Activated effector memory CD4-positive, alpha-beta T cell treated with Interleukin-2 at 50 U/mL for 16 hours (primary cell): ENCODE measurements at places on chromosomes 5 and 9.

GRCh38 chr5:120139039-120139438 is 325.1 kb upstream of the PRR16 start:
- DNase-seq = no peak

GRCh38 chr9:277601-278295 is 63.1 kb downstream of the DOCK8 start:
- DNase-seq = no peak

- DNase-seq = no peak
These were observed 3.3 kb downstream of the MEF2C start for GRCh38 chr5:88879724-88880123.

DNA sequence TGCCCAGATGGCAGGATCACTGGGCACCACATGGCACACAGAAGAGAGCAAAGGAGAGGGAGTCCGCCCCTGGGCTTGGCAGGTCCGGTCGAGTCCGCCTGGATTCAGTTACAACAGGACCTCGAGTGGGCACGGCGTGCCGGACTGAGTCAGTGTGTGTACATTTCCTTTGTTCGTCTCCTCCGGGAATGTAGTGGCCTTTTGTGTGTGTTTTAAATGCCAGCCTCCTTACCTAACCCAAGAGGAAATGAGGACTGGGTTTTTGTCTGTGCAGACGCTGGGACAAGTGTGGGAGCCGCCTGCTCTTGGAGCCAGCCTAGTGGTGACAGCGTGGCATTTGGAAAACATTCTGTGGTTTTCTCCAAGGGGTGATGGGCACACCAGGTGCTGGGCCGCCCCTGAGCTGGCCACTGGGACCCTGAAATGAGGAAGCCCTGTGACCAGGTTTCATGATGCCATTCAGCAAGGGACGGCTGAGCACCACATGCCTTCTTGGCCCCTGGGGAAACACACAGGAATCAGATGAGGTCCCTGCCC is 9.6 kb downstream of the NEK6 start:
- DNase-seq = no peak

- DNase-seq = no peak
These were observed 1.7 kb downstream of the TRAF1 start for GRCh38 chr9:120924698-120925534.

GRCh38 chr9:136949239-136949816 is 2.7 kb upstream of the LCN12 start:
- no peak for DNase-seq

GRCh38 chr5:39164016-39164415 is 55.3 kb downstream of the FYB1 start:
- DNase-seq = no peak
